ENCODE measurements at places on chromosomes 7 and 10.

GRCh38 chr10:95758351-95759025 lies 2.5 kb downstream of the ENTPD1 start:
- DNase-seq = no peak

DNA sequence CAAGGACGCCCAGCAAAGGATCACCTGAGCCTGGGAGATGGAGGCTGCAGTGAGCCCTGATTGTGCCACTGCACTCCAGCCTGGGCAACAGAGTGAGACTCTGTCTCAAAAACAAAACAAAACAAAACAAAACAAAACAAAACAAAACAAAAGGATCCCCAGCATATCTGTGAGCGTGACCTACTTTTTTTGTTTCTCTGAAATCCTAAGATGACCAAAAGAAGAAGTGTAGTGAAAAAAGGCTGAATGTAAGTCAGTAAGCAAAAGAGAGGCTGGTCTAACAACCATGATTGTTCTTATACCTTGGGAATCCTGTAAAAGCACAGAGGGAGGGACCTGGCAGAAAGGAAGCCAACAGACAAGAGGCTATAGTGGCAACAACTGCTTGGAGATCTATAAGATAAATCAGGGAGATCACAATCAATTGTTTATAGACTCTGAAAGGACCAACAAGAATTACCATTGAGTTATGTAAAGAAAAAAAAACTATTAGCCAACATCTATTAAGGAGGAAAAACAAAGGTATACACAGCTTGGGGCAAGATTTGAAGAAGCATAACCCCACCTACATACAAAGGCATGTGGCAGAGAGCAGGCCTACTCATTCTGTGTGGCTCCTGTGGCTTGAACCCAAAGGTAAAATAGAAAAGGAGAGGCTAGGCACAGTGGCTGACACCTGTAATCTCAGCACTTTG lies 255.2 kb upstream of the KLF14 start:
- DNase-seq = no peak

DNA sequence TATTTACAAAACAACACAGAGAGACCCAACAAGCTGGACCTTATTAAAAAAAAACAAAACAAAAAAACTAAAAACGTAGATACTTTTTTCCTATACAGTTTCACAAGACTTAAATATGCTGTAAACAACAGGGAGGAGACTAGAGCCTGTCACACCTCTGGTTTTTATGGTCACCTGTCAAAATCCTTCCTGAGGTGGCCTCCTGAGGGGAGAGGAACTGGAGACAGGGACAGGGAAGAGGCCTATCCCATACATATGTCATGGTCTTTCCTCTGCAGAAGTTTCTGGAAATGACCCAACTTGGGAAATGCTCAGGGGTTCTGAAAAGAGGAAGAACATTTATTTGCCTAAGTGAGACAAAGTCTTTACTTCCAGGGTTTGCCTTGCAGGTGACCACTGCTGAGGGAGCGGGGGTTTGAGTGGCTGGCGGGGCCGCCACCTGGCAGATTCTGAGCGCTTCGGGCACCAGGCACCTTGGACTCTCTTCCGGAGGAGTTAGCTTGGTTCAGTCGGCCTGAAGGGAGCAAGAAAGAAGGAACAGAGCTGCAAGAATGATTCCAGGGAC lies 18.3 kb downstream of the CPA1 start:
- DNase-seq = no peak

GRCh38 chr10:84822931-84823630 lies 494.7 kb downstream of the CCSER2 start:
- no peak for DNase-seq

All from glutamatergic neuron (in vitro differentiated cells).